Activated CD4-positive, alpha-beta T cell treated with anti-CD3 and anti-CD28 coated beads, Interleukin-2, amount 50 U/mL, for 1 hour (primary cell): ENCODE measurements at places on chromosomes 7 and 10.

- no peak for DNase-seq
These were observed 70.4 kb downstream of the C10orf90 start for GRCh38 chr10:126599949-126600682.

DNA sequence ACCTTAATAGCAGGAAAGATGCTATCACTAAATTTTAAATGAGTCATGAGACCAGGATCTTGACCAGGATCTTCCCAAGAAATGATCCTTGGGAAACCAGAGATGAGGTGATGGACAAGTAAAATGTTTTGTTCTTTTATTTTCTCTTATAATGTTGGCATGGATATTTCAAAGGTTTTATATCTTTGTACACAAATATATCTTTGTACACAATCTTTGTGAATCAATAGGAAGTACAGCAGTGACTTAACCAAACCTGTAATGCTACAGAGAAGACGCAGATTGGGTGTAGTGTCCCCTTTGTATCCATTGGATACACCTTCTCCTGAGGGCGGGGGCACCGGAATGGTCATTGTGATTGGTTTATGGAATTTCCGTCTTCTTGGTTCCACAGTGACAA lies 180.1 kb upstream of the CCDC6 start:
- no peak for DNase-seq

DNA sequence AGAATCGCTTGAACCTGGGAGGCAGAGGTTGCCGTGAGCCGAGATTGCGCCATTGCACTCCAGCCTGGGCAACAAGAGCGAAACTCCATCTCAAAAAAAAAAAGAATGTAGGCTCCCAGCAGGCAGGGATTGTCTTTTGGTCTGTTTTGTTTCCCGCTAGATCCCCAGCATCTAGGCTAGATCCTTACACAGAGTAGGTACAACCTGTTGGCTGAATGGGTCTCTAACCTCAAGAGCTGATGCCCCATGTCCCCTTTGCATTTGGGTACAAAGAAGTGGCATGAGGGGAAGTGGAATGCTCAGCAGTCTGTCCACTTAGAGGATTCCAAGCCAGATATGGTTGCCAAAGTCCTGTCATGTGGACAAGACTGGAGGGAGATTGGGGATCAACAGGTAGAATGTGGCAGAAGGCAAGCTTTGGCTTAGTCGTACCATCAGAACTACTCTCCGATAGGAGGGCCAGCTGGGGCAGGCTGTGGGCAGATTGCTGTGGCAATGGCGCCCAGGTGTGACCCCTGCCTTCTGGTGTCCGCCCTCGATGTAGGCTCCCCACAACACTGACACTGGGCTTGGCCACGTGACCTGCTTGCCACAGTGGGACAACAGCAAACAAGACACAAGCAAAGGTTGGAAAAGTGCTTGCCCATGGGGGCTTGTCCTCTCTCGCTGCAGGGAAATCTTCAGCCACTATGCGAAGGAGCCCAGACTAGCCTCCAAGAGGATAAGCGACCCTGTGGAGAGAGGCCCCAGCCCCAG lies 21.4 kb downstream of the LEP start:
- no peak for DNase-seq

DNA sequence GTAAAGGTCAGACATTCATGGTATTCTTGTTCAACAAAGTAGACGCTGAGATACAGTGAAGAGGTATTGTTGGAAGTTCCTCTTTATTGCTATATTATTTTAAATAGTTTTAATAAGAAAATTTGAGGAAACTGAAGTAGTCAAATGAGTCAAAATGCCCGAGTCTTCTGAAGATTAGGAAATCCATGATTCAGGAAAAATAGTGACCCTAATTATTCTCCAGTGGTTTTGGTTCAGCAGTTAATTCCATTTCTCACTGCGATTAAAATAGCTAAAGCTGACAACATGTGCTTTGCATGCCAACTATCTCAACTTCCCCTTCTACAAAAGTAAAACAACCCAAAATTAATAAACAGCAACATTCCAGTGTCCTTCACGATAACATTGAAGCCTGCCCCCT lies 32.7 kb upstream of the PFKP start:
- DNase-seq = no peak

- no peak for DNase-seq
These were observed 118.2 kb downstream of the ADAM12 start for GRCh38 chr10:126270111-126270510.

DNA sequence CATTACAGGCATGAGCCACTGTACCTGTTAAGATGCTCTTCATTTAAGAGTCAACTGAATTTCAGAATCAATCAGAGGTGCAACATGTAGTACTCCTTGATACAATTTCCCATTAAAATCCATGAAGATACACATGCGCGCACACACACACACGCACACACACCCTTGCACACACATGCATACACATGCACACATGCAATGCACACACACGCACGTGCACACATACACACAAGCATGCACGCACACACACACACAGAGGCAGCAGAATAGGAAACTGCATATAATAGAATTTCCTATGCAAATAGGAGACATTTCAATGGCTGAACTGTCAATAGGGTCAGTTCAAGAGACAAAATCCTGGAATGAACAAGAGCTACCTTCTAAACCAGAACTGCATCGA lies 192.6 kb downstream of the CALN1 start:
- DNase-seq = no peak

GRCh38 chr7:105826143-105826542 lies 50.3 kb downstream of the ATXN7L1 start:
- DNase-seq = no peak

DNA sequence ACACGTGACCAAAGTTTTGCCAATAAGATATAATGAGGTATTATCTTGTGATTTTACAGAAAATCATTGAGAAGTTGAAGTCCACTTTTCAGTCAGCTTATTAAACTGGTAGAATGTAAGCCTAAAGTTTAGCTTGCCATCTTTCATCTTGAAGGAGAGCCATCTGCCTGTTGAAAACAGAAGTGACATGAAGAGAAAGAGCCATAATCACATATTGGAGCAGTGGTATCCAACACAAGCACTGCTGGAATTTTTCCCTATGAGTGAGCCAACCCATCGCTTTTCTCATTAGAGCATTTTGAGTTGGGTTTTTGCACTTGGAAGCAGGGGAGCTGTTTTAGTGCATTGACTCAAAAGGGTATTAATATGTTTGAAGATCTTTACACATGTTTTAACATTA lies 117.6 kb upstream of the FERD3L start:
- DNase-seq = no peak

DNA sequence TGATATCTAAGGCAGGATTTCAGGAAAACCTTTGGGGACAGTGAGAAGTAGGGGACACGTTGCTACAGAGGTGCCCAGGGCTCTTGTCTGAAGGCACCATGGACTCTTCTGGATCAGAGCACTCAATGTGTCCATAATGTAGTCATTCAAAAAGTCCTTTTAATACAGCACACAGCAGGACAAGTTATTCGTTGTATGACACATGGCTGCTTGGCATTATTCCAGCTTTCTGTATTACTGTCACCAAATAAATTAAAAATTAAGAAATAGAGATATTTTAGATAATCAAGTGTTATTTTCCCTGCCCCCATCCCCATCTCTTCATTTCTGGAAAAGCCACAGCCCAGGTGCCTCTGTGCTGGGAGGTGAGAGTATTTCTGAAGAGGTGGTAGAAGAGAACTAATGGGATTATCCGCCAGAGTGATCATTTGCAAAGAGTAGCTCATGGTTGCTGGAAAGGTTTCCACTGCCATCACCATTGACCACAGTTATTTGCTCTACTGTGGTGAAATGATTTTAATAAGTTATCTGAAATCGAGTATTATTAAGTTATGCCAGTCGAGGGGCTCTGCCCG lies 83.0 kb downstream of the CXCL12 start:
- no peak for DNase-seq

DNA sequence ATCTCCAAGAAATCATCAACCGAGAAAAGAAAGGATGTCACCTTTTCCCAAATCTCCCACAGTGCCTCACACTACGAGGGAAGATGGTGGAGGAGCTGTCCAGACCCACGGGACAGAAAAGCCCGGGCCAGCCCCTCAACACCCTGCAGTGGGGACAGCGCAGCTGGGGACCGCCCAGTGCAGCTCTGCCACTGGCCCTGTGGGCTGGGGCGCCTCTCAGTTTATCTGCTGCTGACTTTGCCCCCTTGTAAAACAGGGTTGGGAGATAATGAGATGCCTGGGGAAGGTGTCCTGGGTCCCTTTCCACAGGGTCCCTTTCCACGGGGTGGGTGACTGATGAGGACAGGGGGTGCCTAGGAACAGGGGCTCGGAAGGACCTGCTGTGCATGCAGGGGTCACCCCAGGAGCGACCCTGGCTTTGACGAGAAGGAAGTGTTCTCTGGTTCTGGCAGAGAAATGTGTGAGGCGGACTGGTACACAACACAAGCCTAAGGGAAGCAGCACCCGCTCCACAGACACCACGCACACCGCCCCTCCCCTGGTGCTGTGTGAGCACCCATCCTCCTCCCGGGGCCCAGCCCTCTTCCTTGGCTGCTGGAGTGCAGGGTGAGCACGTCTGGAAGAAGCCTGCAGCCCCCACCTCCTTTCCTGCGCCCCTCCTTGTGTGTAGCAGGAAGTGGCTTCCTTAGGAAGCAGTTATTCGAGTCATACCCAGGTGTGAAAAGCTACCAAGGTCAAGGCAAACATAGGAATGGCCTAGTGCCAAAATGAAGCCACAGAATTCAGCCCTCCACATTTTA lies 339.9 kb downstream of the DNAJB6 start:
- no peak for DNase-seq

DNA sequence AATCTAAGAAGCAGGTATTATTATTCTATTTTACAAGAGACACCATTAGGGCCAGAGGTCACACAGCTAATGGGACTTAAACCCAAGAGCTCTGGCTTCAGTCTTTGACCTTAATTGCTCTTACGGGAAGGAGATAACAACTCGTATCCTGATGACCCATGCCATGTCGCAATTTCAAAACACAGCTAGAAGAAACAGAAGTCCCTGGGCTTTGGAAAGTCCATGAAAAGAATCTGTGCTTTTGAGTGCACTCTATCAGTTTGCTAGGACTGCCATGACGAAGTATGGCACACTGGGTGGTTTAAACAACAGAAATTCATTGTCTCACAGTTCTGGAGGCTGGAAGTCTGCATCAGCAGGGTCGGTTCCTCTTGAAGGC lies 247.8 kb upstream of the AOAH start:
- DNase-seq = no peak

- no peak for DNase-seq
These were observed 16.2 kb downstream of the ATG9B start for GRCh38 chr7:151008143-151008510.

GRCh38 chr10:8614054-8614565 lies 559.6 kb downstream of the GATA3 start:
- no peak for DNase-seq

GRCh38 chr7:117285826-117286225 lies 37.0 kb downstream of the WNT2 start:
- DNase-seq = no peak

DNA sequence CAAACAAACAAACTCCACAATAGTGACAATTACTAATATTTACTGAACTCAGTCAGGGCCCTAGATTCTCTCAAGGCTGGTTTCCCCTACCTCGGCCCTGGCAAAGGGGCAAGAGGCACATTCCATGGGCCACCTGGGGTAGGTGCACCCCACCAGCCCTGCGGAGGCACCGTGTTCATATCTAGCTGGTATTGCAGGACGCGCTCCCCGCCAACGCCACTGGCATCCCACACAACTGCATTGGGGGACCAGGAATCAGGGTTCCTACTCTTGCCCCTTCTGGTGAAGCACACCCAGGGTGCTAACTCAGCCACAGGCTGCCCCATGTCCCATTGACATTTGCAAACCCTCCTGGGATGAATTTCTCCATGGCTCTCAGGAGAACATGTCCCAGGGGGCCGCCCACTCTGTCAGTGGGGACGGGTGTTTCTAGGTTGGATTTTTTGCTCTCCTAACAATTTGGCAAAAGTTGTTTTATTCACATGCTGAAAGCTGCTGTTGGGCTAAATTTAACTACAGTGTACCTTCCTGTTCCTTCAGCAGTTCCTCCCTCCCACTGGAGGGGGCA lies 76.7 kb downstream of the ZRANB1 start:
- DNase-seq = no peak

GRCh38 chr7:76037310-76037709 lies 10.5 kb downstream of the STYXL1 start:
- no peak for DNase-seq

DNA sequence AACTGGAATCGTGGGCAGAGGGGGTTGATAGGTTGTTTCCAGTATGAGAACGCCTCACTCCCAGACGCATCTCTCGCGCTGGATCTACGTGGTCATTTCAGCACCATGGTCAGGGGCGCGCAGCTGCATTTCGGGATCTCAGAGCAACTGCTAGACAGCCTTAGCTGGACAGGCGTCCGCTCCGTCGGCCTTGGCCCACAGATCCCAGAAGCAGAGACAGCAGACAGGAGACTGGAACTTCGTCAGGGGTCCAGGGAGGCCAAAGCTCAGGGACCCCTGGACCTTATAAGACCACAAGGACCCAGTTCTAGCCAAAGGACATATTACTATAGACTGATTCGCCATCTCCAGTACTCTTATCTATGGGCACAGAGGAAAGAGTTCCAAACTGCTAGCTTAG lies 5.3 kb downstream of the NEUROG3 start:
- peak; percentile 25 for DNase-seq

GRCh38 chr7:124618871-124619270 lies 146.7 kb downstream of the GPR37 start:
- DNase-seq = no peak

GRCh38 chr7:51121931-51122425 lies 194.6 kb downstream of the COBL start:
- DNase-seq = no peak

- DNase-seq = no peak
These were observed 40.5 kb downstream of the HTR7 start for GRCh38 chr10:90817128-90817889.

GRCh38 chr7:96700516-96700915 lies 9.1 kb downstream of the SEM1 start:
- DNase-seq = no peak

DNA sequence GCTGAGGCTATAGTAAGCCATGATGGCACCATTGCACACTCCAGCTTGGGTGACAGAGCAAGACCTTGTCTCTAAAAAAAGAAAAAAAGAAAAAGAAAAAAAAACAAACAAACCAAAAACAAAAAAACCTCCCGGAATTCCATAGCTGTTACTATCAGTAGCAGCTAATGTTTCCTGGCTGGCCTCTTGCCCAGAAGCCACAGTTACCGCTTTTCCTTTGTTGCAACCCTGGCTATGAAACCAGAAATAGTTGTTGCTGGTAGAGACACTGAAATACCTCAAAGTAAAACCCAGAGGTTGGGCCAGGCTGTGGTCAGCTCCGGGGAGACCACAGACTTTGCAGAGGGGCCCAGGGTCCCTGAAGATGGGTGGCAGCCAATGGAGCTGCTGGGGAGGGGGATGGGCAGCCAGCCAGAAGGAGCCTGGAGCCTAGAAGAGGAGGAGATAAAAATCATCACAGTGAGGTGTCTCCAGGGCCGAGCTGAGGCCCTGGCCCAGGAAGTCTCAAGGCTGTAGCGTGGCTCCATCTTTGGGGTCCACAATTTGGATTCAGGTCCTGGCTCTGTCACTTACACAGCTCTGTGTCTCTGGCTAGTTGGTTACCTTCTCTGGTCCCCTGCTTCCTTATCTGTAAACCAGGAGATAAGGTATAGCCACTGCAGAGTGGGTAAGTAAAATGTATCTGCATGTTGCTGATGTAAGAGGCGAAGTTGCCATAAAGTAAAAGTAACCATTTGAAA lies 3.4 kb upstream of the CHST12 start:
- DNase-seq = no peak

- no peak for DNase-seq
These were observed 1183.7 kb upstream of the SORCS1 start for GRCh38 chr10:108348215-108348614.
